Hematopoietic multipotent progenitor cell treated with erythropoietin and hydrocortisone succinate and interleukin-3 and kit ligand, for 4 days (in vitro differentiated cells): ENCODE measurements at places on chromosomes 3 and 15.

DNA sequence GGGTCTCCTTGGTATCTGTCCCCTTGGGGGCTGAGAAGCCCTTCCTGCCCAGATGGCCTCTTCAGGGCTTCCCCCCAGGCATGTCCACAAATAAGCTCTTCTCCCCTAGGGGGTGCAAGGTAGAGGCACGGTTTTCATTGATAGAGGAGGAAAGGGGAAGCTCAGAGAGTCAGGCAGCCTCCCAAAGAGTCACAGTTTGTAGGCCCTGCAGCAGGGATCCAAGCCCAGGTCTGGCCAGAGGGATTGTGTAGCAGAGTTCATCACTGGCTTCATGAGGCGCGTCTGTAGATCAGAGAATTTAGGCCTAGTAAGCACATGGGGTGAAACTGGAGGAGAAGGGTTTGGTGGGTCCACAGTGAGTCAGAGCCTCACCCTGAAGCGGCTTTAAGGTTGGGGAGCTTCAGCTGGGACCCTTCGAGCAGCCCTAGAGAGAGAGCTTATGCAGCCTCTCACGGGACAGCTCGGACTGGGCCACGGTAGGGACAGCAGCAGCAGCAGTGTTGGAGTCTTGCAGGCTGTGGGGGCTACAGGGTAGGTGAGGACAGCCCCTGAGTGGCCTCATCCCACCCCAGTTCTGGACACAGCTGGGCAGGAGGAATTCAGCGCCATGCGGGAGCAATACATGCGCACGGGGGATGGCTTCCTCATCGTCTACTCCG is 37.5 kb upstream of the ESYT3 start:
- DNase-seq: peak; percentile 24

GRCh38 chr3:192062186-192062585 is 601.2 kb downstream of the PYDC2 start:
- DNase-seq: no peak

DNA sequence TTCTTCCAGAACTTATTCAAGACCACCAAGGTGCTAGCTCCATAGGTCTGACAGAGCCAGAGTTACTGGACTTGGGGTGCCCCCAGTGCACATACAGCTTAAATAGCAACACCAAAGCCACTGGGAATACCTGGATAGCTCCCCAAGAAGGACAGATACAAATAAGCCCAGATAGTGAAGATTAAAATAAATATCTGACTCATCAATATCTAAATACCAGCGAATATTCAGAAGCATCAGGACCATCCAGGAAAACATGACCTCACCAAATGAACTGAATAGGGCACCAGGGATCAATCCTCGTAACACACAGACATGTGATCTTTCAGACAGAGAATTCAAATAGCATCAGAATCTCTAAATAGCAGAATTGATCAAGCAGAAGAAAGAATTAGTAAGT is 931.6 kb downstream of the OTOL1 start:
- no peak for DNase-seq

- peak; percentile 86 for DNase-seq
Observed at GRCh38 chr3:186060222-186060621, 48.7 kb downstream of the ETV5 start.

GRCh38 chr15:36579792-36580431 is 486 bp downstream of the CDIN1 start:
- DNase-seq: peak; percentile 45

DNA sequence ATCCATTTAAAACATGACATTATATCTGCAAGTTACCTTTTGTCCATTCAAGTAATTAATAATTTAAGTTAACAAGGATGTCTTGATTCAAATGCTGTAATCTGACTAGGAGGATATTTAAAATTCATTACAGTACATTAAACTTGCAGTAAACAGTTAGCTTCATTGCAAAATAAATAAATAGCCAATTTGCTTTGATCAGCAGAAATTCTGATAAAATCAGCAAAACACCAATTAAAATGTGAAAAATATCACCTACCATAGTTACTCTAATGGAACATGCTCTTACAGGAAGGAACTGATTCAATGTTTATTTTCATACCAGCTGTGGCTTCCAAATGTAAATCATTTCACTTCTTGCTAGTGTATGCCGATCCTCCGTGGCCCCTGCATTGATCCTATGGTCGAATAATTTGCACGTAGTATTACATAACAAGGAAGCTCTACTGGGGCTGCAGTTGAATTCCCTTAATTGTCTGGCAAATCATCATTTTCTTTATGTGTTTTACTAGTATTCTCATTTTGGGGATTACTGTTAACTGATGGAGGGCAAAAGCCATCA is 150.7 kb downstream of the FOXB1 start:
- DNase-seq: no peak

- no peak for DNase-seq
Observed at GRCh38 chr3:134903837-134904236, 108.8 kb downstream of the EPHB1 start.

DNA sequence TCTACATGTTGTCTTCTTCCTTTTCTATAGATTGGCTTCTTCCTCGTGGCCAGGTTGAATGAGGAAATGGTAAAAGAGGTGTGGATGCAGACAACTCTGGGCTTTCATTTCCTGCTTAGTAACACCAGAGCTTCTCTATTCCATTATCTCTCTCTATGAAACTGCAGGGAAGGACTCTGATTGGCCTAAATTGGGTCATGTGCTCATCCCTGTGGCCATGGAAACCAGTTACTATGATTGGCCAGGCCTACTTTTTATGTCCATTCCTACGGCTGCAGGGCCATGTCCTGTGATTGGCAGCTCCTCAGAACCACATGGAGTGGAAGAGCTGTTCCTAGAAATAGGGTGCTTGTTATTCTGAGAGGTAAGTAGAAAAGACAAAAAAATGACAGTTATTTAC is 486.9 kb upstream of the ADAMTS9 start:
- no peak for DNase-seq

GRCh38 chr15:75928680-75929608 is 25.3 kb downstream of the FBXO22 start:
- DNase-seq: peak; percentile 57

DNA sequence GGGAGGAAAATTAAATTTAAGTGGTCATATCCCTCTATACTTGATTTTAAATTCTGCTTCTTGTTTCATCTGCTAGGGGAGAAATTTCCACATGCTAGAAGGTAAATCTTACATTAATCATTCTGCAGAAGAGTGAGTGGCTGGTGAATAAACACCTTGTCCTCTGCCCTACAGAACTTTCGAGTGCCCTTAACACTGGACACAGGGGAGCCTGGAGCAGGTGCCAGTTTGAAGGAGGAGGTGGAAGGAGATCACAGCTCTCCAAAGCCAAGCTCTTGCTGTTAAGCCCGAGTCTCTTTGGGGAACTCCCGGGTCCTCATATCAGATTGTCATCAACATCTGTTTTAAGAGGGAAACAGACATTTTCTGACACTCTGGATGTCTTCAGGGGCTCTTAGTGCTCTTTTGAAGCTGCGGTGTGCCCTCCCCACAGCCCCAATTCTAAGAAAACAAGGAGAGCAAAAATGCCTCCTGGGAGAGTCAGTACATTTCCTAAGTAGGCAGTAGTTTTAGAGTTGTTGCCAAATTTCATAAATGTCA is 31.3 kb downstream of the LAMP3 start:
- peak; percentile 44 for DNase-seq

DNA sequence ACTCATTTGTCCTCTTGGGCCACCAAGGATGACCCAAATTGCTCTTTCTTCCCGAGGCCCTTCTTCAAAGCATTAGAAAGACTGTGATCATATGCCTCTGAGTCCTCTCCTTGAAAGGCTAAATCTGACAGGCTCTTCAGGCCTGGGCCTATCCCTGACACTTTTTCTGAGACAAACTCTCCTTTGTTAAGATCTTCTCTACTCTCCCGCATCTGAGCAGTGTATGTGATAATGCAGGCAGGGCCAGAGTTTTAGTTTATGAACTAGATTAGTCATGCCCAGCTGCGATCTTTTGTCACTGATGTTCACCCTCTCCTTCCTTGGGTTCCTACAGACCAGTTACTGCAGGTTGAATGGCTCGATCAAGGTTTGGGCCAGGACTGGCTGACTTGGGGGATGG is 39.2 kb downstream of the MASP1 start:
- DNase-seq: no peak

DNA sequence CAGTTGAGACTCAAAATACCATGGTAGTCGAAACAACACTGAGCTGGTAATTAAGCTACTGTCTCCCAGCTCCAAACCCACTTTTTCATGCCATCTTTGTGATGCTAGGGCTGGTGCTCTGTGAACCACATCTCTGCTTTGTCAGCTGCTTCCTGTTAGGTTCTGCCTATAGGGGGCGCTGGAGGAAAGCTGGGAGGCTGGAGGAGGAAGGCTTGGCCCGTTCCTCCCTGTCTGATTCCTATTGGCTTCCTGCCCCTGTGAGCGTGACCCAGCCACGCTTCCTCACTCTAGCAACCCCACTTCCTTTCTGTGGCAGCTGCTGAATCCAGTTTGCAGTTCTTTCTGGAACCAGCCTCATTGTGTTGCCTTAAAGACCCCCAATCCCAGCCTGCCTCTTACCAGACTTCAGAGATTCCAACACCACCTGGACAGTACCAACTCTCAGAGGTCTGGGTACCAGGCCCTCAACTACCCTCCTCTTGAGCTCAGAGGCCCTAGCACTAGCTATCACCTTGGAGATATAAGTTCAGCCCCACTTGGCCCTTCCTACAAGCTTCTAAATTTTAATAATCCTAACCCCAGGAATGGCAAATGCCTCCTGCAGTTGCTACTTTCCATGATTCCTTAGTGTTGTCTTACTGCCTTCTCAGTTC is 120.9 kb downstream of the ERC2 start:
- peak; percentile 50 for DNase-seq

- DNase-seq: no peak
Observed at GRCh38 chr3:53774414-53774813, 71.8 kb downstream of the CHDH start.

- no peak for DNase-seq
Observed at GRCh38 chr3:41267975-41268640, 68.8 kb downstream of the CTNNB1 start.

DNA sequence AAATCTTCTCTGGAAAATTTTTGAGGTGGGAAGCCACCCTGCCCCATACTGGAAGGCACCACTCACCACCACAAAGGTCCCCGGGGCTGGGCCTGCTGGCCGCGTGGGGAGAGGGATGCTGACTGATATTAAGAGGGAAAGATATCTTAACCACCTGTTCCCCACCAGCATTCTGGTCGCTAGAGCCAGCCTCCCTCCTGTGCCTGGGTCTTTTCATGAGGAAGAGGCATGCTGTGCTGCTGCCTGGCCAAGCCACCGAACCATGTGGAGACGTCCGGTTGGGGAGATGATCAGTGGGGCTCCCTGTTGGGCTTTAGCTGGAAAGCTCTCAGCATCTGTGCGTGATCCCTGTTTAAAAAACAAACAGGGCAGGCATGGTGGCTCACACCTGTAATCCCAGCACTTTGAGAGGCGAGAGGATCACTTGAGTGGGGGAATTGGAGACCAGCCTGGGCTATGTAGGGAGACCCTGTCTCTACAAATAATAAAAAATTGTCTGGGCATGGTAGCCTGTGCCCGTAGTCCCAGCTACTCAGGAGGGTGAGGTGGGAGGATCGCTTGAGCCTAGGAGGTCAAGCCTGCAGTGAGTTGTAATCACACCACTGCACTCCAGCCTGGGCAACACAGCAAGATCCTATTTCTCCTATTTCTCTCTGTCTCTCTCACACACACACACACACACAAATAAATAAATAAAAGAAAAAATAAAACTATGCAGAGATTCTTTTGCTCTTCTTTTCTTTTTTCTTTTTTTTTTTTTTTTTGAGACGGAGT is 1.0 kb downstream of the KLHL18 start:
- DNase-seq: peak; percentile 49

- peak; percentile 86 for DNase-seq
Observed at GRCh38 chr3:142586803-142587406, 8.4 kb upstream of the ATR start.

DNA sequence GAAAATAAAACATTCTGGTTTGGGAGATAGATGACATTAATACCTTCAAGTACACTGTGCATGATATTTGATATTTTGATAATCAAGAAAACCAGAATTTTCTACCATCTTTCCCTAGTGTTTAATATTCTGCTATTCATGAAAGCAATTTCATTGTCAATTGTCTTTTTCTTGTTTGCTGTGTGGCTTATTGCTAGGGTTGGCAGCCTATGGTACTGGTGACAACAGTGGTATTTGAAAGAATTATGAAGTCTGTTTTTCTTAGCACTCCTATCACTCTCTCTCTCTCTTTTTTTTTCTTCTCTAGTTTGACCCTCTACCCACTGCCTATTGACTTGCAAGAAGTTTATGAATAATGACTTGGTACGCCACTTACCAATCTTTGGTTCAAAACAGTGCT is 15.4 kb downstream of the RNF13 start:
- no peak for DNase-seq

DNA sequence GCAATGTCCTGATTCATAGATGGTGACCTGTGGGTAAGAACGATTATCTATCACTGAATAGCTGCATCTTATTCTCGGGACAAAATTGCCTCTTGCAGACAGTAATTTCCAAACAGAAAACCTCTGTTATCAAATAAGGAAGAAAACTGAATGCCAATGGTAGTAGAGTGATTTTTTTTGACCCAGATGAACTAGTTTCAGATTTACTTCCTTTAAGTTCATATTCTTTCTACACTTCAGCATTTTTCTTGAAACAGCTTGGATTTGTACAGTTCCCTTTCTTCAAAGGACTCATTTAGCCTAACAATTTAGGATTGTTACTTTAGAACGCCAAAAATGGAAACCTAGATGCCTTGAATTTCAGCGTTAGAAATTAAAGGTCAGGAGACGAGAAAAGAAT is 14.6 kb downstream of the ETV5 start:
- DNase-seq: no peak

GRCh38 chr3:65033576-65033975 is 345.8 kb upstream of the ADAMTS9 start:
- no peak for DNase-seq

DNA sequence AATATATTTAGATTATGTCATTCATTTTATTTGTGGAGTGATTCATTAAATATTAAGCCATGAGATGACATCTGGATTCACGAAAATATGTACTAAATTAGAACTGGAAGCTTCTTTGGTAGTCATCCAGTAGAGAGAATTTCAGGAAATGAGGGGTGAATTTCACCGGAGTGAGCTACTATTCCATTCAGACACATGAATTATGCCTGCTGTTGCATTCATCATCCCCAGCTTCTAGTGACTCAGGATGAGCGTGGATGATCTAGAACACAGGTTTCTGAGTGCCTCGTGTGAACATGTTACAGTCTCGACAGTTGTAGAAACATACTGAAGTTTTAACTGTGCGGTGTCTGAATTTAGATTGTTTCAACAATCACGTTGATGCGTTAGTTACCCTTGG is 42.9 kb upstream of the GABRG3 start:
- DNase-seq: no peak

DNA sequence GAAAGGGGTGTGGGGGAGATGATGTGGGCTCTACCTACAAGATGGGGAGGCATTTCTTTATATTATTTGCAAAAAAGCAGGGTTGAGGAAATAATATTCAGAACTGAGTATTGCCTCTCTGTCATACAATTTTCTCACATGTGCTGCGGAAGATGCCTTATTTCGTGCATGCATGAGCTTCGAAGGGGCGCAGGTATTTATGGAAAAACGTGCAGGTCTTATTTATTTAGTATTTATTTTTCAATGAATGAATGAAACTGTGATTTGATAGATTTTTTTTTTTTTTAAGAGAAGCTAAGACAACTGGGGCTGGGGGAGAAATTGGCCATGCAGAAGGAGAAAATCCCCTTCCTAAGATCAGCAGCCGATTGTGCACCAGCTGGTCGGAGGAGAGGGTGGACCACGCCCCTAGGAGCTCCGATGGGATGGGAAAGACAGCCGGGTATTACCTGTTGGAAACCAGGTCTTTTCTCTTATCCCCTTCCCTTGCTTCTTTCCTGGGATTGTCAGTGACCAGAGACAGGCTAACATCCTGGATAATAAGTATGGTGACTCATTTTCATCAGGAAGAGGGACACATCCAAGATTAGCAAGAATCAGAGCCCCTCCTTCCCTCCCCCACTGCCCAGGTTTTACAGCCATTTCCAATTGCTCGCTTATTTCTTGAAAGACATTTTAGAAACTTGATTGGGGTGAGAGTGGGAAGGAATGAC is 875 bp downstream of the GAP43 start:
- no peak for DNase-seq
